ENCODE measurements at places on chromosomes 3 and 15.

- peak; percentile 28 for DNase-seq
Observed at GRCh38 chr3:175312791-175313190, 453.7 kb downstream of the NAALADL2 start.

DNA sequence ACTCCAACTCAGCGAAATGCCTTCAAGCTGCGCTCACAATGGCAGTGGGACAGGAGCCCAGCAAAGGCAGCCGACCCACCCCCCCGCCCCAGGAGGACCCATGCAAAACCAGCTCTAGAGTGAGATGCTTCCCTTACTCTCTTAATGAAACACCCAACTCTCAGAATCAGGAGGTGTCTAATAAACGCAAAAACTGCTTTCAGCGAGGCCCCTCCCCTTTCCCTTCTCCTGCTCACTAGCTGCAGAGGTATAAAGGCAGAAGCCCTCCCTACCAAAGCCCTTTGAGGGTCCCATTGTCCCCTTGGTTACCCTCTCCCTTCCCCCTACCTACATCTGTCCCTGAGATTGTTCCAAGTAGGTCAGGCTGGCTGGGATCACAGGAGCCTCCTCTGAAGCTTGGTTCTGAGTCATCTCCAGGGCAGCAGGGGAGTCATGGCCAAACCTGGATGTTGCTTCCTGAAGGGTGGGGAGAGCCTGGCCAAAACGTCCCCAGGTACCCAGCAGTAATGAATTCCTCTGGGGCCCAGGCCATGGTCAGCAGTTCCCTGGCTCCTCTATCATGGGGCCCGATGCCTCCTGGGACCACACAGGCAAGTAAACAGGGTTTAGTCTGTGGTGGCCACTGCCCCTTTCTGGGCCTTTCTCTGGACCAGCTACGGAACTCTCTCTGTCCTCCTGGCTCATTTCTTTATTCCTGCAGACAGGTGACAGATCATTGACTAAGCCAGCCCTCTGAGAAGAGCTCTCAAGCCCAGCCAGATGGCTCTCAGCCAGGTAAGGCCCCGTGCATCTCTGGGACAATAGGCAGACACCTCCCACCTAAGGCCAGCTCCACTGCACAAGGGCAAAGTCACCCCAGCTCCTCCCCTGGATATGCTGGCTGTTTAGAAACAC, 8.6 kb downstream of the KLHL25 start:
- peak; percentile 78 for DNase-seq

- no peak for DNase-seq
Observed at GRCh38 chr3:178519701-178520100, 16.5 kb upstream of the KCNMB2 start.

DNA sequence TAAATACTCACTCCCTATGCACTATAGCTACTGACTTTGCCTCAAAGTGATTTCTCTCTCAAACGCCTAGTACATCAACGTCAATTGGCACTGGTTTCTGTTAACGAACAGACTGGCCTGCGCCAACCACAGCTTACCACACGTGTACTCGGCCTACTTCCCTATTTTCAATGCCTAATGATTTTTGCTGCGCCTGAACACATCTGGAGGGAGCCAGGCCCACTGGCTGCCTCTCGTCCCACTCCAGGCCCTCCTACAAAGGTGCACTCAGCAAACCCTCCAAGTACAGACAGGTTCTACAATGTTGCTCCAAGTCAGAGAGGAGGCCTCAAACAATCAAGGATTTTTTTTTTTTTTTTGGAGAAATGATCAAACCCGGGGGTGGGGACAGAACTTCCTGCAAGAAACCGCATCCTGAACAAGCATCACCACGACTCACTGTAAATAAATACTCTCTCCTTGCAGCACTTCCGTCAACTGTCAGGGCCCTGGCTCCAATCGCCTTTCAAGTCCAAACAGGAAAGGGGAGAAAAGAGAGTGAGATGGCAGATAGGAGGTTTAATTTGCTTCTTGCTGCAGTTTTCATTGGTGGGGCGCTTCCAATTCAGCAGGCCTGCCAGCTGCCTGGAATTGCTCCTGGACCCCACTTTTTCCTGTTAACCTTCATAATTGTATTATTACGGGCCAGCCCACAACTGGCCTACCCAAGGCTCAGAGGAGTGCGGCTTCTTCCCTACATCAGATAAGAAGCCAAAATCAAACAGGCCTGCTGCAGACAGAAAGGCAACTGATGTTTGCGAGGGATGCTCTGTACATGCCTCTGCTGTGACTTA, 139.3 kb downstream of the FOXP1 start:
- peak; percentile 77 for DNase-seq

- DNase-seq, result no peak
Observed at GRCh38 chr15:83999396-84000135, 236.0 kb upstream of the GOLGA6L4 start.

DNA sequence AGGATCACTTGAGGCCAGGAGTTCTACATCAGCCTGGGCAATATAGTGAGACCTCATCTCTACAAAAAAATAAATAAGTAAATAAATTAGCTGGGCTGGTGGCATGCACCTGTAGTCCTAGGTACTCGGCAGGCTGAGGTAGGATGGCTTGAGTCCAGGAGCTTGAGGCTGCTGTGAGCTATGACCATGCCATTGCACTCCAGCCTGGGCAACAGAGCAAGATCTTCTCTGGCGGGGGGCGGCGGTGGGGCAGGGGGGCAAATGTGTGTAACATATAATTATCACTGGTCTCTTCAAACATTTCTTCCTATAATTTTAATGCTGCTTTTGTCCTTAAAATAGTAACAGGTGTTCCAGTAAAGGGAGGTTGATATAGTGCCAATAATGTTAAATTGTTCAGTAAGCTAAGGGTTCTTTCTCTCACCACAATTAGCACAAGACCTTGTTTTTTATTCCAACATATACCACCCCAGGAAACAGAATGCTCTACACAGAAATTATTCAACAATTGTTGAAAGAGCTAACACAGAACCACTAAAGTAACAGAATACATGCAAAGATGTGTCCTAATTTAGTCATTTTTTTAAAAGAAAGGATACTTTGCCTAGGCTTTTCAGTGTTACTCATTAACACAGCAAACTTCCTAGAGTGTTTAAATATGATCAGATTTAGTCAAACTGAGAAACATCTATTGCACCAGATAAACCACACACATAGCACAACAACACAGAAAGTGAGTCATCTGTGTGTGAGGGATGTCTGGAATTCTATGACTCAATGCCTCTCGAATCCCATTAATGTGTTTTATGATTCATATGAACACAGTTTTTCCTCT, 29.1 kb downstream of the ANKRD28 start:
- peak; percentile 92 for DNase-seq

DNA sequence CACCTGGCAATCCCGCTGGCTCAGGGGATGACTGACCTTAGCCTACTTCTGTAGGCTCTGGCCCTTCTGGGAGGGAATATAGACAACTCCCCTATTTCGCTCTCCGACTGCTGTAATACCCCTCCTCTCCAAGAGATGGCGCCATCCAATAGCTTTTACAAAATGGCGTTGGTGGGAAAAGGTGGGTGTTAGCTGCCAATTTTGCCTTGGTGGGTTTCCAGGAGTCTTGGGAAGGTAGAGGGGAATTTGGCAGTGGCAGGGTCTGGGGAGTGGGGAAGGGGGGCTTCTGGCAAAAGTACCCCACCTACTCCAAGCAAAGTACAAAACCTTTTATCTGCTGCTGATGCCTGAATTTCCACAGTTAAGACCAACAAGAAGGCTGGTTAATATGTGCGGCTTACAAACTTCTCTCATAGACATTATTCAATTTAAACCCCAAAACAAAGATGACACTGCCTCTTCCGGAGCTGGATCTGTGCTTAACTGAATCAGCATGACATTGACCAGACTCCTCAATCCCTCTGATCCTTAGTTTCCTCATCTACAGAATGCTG, 62.1 kb downstream of the RASGRF1 start:
- DNase-seq, result peak; percentile 33

GRCh38 chr15:88419830-88420229, 47.4 kb downstream of the MRPL46 start:
- peak; percentile 48 for DNase-seq

DNA sequence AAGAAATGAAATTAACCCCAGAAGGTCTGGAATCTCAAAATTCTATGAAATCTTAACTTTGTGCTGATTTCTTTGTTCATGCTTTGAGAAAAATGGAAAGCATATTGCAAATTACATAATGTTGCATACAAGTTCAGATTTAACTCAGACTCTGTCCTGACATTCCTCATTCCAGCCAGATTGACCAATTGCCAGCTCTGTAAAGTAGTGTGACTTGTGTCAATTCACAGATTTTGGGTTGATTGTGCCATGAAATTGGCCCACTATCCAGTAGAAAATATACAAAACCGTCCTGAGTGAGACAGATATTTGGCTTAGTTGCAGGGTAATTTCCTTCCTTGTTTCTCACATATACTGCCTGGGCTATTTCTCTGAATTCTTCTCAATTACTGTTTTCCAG, 1312.6 kb downstream of the ROBO1 start:
- DNase-seq, result no peak

DNA sequence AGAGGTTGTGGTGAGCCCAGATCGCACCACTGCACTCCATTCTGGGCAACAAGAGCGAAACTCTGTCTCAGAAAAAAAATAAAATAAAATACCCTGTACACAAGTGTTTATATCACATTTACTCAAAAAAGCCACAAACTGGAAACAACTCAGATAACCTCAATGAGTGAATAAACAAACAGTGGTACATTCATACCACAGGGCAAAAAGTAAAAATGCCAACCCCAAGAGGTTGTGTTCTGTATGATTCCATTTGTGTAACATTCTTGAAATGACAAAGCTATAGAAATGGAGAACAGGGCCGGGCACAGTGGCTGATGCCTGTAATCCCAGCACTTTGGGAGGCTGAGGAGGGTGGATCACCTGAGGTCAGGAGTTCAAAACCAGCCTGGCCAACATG, 12.9 kb downstream of the EDC3 start:
- DNase-seq, result peak; percentile 23

DNA sequence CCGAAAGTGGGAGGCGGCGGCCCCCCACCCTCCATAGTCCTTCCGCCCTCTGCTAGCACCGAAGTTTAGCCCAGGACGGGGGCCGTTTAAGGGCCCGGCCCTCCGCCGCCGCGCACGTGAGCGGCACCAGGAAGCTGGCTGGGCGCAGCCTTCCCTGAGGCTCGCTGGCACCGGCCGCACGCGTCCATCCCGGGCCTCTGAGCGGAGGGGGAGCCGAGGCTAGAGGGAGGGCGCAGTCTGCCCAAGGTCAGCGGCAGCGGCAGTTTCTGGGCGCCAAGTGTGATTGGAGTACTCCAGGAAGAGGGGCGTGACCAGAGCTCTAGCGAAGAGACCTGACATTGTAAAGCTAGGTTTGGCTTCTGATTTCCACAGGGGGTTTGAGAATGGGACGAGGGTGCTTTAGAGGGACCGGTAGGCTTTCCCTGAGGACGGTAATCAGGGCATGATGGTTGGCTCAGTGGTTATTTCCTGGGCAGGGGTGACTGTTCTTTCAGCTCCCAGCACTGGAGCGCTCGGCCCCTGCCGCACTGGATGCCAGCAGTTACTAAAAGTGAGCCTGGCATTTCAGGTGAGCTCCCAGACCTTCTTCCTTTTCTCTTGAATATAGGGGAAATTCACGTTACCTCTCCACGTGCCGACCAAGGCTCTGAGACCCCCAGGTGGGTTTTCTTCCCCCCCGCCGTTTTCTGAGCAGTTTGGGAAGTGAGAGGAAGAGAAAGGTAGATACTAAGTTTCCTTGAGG, 853 bp downstream of the TEX264 start:
- peak; percentile 69 for DNase-seq

- DNase-seq, result peak; percentile 65
Observed at GRCh38 chr3:39147711-39148434, 5.5 kb downstream of the CSRNP1 start.

GRCh38 chr3:46845397-46845859, 17.8 kb downstream of the MYL3 start:
- DNase-seq, result peak; percentile 59

GRCh38 chr3:270688-271087, 74.1 kb downstream of the CHL1 start:
- DNase-seq, result no peak

DNA sequence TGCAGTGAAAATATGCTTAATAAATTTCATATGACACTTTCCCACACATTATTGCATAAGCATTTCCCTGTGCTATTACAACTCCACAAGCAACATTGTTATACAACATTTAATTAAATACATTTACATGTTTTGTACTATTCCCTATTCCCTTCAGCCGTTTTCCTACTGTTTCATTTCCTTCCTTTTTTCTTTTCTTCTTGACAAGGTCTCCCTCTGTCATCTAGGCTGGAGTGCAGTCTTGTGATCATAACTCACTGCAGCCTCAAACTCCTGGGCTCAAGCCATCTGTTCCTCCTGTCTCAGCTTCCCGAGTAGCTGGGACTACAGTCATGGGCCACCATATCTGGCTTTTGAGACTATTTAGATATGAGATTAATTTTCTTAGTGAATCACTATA, 254.7 kb downstream of the NFKBIZ start:
- no peak for DNase-seq

- DNase-seq, result no peak
Observed at GRCh38 chr3:133888726-133889340, 6.8 kb downstream of the RAB6B start.

- no peak for DNase-seq
Observed at GRCh38 chr3:72355168-72355567, 493.1 kb downstream of the SHQ1 start.

GRCh38 chr3:102348904-102349303, 85.9 kb upstream of the ZPLD1 start:
- no peak for DNase-seq

DNA sequence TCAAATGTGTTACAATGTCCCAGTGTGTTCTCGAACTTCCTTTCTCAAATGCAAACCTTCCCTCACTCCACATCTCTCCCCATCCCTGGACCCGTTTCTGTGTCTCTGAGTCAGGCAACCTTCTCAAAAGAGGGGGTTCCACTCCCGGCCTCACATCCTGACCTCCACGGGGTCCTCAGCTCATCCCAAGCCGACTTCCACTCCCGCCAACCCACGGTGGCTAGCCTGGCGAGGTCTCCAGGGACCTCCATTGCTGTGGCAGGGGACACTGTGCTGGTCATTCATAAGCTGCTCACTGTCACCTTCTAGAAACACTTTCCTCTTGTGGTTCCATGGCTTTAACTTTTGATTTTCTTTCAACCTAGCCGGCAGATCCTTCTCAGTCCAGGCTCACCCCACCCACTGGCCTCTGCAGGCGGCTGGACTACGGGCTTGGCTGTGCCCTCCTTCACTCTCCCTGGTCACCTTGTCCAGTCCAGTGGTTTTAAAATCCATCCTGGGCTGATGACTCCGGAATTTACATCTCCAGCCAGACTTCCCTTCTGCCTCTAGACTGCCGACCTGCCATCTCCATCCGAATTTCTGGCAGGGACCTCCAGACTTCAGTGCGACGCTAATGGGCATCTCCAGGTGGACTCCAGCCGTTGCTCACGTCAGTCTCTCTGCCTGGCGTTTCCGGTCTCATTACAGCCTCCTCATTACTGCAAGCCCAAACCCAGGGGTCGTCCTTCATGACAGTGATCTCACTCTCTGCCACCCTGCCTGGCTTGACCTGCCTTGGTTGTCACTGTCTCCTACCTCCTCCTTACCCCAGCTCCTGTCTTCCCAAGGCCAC, 20.0 kb downstream of the ABTB1 start:
- DNase-seq, result no peak

DNA sequence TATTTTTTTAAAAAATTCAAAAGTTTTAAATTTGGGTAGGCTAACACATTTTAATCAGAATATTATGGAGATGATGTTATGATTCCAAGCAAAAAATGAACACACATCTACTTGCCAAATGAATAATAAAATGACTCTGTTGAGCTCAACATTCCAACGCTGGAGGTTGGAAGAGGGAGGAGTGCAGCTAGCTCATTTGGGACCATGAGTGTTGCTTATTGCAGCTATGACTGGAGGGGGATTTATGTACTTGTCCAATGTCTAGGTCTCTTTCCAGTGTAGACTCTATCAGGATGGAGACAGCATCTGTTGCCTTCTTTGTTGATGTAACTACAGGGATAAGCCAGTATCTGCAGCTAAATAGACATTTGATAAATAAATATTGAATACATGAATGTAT, 310.6 kb downstream of the CACNA2D3 start:
- no peak for DNase-seq
